ENCODE measurements at places on chromosomes 16 and 17.

GRCh38 chr17:69031839-69032238 is 28.9 kb downstream of the ABCA9 start:
- DNase-seq: no peak

GRCh38 chr17:9170336-9170735 is 149.0 kb downstream of the NTN1 start:
- DNase-seq: no peak

- no peak for DNase-seq
Observed at GRCh38 chr17:52751051-52751450, 592.5 kb upstream of the CA10 start.

DNA sequence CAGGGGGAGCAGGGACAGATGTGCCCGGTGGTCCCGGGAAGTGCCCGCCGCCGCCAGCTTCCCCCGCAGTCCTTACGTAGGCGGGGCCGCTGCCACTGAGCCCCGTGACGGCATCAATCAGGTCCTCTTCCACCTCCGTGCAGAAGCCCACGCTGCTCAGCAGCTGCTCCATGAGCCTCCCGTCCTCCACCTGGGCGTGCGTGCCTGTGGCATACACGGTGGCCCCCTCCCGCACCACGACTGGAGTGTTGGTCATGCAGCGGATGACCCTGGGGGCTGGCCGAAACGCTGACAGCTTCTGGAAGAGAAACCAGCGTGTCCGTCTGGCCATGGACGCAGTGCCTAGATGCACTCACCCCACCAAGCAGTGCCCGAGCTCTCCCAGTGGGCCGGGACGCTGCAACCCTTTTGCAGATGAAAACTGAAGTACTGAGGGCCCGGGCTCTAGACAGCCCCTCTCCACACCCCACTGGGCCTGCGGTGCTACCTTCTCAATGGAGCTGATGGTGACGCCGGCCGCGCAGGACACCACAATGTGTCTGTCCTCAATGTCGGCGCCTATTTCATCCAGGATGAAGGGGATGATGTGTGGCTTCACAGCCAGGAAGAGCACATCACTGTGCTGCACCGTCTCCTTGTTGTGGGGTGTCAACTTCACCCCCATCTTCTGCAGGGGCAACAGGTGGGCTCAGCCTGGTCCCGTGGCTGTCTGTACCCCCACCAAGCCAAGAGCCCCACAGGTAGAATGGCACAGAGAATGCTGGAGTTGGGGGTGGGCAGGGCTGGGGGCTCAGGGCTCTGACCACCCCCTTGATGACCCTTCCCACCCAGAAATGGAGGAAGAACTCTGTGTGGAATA is 2.0 kb downstream of the PYCR1 start:
- no peak for DNase-seq

GRCh38 chr17:31802502-31802901 is 56.5 kb downstream of the COPRS start:
- DNase-seq: no peak

- no peak for DNase-seq
Observed at GRCh38 chr17:59485015-59485414, 80.4 kb upstream of the DHX40 start.

DNA sequence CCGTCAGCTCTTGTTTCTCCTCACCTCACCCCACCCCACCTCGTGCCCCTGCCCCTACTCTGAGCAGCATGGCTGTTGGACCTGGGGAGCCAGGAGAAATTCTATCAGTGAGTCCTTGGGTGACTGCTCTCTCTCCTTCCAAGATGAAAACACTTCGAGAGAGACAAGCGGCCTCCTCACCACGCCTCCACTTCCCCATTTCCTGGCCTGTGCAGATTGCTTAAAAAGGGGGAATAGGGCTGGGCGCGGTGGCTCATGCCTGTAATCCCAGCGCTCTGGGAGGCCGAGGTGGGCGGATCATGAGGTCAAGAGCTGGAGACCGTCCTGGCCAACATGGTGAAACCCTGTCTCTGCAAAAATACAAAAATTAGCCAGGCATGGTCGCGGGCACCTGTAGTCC is 9.5 kb downstream of the DLX4 start:
- DNase-seq: no peak

DNA sequence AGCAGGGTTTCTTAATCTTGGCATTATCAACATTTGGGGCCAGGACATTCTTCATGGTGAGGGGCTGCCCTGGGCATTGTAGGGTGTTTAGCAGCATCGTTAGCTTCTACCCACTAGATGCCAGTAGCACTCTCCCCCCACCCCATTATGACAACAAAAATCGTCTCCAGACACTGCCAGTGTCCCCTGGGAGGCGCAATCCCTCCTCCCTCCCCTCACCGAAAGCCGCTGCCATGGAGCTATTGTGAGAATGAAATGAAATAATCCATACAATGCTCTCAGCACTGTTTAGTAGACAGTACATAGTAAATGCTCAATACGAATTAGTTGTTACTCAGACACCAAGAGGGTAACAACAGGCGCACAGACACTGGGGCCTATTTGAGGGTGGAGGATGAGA is 502.9 kb downstream of the NPIPA7 start:
- no peak for DNase-seq

Data from stimulated activated CD8-positive, alpha-beta memory T cell treated with anti-CD3 and anti-CD28 coated beads, Interleukin-15, amount 100 ng/mL, for 1 hour (primary cell).